ENCODE measurements at places on chromosomes 7 and 10.

GRCh38 chr10:94328613-94329012, 34.1 kb downstream of the NOC3L start:
- DNase-seq, result no peak

- DNase-seq, result no peak
Measured at GRCh38 chr10:124619195-124619594, 125.0 kb downstream of the FAM53B start.

DNA sequence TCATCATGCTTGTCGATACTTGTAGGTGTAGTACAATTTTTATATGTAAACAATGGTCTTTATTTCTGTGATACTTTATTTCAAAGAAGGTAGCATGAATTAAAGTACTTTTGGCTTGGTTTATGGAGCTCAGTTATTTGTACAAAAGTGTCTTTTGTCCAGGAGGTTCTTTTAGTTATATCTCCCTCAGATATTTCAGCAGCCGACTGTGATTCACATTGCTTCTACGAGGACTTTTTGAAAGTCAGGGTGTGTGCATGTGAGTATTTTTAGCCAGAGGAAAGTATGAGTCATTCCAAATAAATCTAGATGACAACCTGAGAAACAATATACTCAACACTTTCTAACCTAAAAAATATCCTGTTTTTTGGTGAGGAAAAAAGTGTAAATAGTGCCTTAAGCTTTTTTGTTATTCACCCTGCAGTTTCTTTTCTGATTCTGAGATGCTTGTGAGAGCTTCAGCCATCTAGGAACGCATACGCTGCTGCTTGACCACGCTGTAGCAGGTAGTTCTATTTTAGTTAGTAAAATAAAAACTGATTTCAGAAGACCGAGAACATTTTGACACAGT, 595 bp upstream of the SUN1 start:
- DNase-seq, result peak; percentile 95

GRCh38 chr7:71801976-71802375, 610.2 kb downstream of the CALN1 start:
- DNase-seq, result no peak

DNA sequence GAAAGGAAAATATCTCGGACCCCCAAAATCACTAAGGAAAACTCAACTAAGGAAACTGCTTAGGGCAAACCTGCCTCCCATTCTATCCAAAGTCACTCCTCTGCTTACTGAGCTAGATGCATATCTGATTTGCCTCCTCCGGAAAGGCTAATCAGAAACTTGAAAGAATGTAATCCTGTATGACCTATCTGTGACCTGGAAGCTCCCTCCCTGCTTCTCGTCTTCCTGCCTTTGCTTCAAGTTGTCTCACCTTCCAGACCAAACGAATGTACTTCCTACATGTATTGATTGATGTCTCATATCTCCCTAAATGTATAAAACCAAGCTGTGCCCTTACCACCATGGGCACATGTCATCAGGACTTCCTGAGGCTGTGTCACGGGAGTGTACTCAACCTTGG, 58.1 kb upstream of the SEC61G start:
- DNase-seq, result no peak

GRCh38 chr7:124716894-124717293, 48.7 kb downstream of the GPR37 start:
- no peak for DNase-seq

DNA sequence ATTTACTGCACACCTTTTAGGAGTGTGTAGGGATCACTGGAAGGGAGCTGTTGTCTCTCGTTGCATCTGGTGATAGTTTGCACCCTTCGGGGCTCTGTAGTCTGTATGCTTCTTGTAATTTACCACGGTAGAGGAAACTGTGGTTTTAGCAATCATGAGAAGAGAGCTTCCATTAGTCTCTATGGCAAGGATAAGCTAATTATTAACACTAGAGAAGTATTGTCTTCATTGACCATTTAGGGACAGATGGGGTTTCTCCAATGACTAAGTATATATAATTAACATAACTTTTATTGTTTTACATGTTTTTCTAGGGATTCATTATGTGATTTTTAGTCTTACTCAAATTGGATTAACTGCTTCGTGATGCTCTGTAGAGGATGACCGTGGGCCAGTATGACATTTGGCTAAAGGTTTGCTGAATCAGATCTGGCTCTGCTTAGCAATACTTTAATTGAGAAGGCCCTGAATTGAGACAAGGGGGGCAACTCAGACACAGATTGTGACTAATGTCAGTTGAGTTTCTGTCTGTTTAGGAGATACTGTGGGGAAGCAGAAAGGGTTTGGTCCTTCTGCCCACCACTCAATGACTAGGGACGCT, 8.7 kb downstream of the SLC18A2 start:
- DNase-seq, result no peak

- no peak for DNase-seq
Measured at GRCh38 chr10:68756246-68756645, 35.2 kb downstream of the CCAR1 start.

GRCh38 chr10:48934672-48935501, 4.8 kb downstream of the LRRC18 start:
- peak; percentile 39 for DNase-seq

DNA sequence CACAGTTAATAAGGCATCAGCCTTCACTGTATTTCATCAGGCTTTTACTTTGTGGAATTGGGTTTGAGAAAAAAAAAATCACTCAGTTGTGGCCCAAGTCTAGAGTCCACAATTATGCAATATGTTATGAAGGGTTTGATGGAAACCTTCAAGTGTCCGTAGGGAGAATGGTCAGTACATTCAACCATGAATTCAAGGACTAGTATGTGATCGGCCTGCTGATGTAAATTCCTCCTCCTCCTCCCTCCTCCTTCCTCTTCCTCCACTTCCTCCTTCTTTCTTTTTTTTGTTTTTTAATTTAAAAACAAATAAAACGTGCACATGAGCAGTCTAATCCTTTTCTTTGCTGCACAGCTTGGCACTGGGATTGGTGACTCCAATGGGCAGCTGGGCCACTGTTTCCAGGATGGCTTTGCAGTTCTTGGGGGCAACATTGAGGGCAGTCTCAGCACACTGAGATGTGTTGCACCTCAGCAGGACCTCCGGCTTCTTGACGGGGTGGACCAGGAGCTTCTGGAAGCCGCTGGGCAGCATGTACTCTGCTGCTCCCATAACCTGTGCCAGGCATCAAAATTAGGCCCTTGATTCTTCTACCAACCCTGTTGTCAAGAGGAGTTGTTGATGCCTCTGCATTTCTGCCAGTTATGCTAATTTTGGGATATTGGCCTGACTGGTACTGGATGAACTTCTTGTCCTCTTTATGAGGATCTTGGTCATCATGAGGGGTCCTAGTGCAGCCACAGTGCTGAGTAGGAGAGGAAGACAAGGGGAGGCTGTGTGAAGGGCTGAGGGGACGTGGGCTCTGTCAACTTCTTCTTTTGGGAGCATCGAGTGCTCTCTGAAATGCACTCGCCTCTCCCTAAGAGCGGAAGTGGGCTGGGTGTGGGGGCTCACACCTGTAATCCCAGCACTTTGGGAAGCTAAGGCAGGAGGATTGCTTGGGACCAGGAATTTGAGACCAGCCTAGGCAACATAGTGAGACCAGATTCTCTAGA, 9.3 kb upstream of the IL2RA start:
- no peak for DNase-seq

- DNase-seq, result peak; percentile 12
Measured at GRCh38 chr7:66522518-66522917, 106.2 kb upstream of the KCTD7 start.

DNA sequence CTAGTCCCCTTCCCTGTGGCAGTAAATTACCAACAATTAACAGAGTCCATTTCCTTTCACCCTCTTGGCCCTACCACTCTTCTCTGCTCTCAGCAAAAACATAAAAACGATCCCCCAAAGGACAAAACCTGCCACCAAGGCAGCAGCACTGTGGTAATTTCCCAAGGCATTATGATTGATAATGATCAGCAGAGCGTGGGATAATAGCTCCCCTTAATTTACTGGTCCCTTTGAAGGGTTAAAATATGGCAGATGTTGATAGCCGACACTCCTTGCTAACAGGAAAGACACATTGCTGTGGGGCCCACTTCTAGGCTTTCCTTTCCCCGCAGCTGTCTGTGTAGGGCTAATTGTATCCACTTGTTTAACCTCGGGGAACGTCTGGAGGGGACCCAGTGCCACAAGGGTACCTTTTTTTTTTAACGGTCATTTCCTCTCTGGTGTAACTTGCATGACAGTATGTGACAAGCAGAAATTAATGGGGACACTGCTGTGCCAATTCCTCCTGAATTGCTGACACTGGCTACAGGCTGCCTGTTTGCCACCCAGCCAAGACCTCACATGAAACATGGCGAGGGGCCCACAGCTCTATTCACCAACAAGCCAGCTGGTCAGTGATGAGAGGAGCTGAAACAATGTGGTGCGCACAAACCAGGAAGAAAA, 81.3 kb downstream of the CDK6 start:
- DNase-seq, result no peak

DNA sequence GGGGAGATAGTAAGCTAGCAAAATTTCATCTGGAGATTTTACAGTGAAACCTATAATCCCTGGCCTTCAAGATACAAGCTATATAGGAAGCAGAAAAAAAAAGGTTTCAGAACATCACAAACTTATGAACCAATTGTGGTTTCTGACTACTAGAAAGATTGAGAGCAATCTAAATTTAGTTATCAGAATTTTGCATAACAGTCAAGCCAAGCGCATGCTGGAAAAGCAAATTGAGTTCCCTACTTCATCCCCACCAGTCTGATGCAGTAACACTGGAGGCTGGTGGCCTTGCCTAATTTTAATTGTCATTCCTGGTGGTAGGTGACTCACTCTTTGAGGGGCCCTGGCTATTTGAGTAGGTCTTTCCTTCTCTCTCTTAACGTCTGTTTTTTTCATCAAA, 46.3 kb upstream of the ELMO1 start:
- DNase-seq, result no peak

GRCh38 chr10:76885816-76886215, 751.8 kb downstream of the KCNMA1 start:
- DNase-seq, result peak; percentile 56

- no peak for DNase-seq
Measured at GRCh38 chr10:130339911-130340310, 203.7 kb downstream of the GLRX3 start.

GRCh38 chr10:15482156-15482555, 111.1 kb upstream of the FAM171A1 start:
- peak; percentile 76 for DNase-seq

GRCh38 chr7:13312307-13312706, 624.9 kb downstream of the ARL4A start:
- peak; percentile 37 for DNase-seq

- DNase-seq, result no peak
Measured at GRCh38 chr7:5211730-5212482, 21.9 kb downstream of the WIPI2 start.

DNA sequence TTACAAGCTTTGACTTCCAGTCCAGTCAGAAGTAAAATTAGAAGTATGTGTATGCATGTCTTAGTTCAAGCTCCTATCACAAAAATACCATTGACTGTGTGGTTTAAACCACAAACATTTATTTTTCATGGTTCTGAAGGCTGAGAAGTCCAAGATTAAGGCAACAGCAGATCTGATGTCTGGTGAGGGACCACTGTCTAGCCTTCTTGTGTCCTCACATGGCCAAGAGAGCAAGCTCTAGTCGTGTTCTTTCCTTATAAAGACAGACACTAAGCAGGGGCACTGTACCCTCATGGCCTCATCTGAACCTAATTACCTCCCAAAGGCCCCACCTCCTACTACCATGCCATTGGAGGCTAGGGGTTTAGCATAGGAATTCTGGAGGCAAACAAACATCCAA, 41.3 kb upstream of the ARL4A start:
- DNase-seq, result no peak

- DNase-seq, result no peak
Measured at GRCh38 chr10:88066319-88066718, 202.9 kb downstream of the PTEN start.

DNA sequence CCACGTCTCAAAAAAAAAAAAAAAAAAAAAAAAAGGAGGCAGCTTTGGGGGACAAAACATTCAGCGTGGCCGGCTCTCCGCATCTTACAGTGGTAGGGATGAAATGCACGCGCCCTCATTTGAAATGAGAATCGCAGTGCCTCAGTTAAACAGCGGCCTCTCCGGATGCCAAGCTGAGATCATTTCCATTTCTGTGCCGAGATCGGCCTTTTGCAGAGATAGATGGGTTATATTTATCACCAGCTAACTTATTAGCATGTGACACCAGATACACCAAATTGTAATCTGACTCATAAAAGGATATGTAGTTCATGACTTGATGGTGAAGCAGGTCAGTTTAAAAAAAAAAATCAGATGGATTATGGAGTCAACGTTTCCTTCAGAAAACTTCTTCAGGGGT, 138.7 kb downstream of the CUX1 start:
- no peak for DNase-seq

GRCh38 chr10:132980426-132981172, 38.2 kb upstream of the CFAP46 start:
- DNase-seq, result no peak

DNA sequence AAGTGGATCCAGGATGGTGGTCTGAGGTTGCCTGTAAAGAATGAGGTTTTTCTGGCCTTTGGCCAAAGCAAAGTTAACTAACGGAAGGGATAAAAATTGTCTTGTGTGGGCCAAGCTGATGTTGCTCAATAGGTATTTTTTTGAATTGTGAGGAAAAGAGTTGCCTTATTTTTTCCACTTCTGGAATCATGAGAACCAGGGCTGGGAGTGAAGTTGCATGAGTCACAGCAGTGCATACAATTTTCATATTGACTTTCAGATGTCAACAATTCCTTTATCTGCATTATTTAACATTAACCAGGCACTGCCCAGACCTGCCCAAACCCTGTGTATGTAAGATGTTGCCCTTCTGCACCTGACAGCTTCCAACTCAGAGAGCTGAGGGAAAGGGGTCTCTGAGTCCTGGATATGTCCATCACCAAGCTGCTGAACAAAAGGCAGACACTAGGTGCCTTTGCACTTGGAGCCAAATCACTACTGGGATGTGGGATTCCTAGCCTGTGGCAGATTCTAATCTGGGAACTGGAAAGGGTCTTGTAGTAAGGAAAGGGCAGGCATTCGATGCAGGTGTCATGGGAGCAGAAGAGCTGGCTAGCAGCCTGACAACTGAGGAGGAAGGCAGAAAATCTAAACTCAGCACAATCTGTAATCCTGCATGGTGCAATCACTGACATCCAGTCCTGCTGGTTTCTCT, 52.3 kb upstream of the SLC35B4 start:
- peak; percentile 92 for DNase-seq

DNA sequence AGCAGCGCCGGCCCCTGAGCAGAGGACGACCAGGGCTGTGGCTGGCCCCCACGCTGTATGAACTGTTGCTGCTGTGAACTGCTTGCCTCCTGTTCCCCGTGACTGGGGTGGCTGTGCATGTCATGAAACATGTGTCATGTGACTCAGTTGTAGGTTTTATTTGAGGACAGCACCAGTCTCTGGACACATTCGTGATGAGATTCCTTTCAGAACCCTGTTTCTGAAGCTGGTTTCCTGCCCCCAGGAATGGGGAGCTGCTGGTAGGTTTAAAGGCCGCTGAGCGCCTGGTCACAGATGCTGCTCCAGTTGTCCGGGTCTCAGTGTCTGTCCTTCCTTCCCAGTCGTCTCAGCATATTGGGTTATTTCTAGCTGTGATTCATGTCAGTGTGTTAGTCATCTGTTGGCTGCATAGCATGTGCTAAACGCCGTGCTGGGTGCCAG, 79.1 kb upstream of the PPIF start:
- peak; percentile 76 for DNase-seq

Data from fibroblast of mammary gland (primary cell).